ENCODE measurements at places on chromosomes 3 and 15. TPM values are rescaled to one million over a fixed set of nuclear protein-coding genes. Genes with fewer than 3 reads are reported as not detected.

Gene TUSC7
- total RNA-seq = not detected

Gene HTR3E
- not detected for total RNA-seq

Gene GUCA1C
- not detected for total RNA-seq

Gene TBC1D2B
- total RNA-seq = 42.0 TPM

Gene TPRA1
- 65.1 TPM for total RNA-seq

Gene ANKRD63
- not detected for total RNA-seq

Gene CP
- total RNA-seq = 0.51 TPM

Gene C2CD4A
- not detected for total RNA-seq

Gene CNBP
- 240 TPM for total RNA-seq

Gene A4GNT
- not detected for total RNA-seq

Gene CSTA
- 1.8 TPM for total RNA-seq

GRCh38 chr3:56193519-56193918, 274.7 kb downstream of the ERC2 start:
- no peaks in the 10 kb centered on the region for H3K36me3 ChIP-seq
- H3K27ac ChIP-seq = no peak overlapping the region
- no peaks in the 10 kb centered on the region for H3K27me3 ChIP-seq
- DNase-seq = no peak
- H3K4me3 ChIP-seq = no peak overlapping the region

- 0 out of 2 replicates have a peak overlapping the region, but pooled peaks have one; percentile 16 for H3K27ac ChIP-seq
- H3K27me3 ChIP-seq = no peaks in the 10 kb centered on the region
- H3K4me1 ChIP-seq = peaks cover 10% of the 10 kb centered on the region
- no peaks in the 10 kb centered on the region for H3K36me3 ChIP-seq
Observed at GRCh38 chr3:70736009-70736408, 423.6 kb upstream of the MDFIC2 start.

DNA sequence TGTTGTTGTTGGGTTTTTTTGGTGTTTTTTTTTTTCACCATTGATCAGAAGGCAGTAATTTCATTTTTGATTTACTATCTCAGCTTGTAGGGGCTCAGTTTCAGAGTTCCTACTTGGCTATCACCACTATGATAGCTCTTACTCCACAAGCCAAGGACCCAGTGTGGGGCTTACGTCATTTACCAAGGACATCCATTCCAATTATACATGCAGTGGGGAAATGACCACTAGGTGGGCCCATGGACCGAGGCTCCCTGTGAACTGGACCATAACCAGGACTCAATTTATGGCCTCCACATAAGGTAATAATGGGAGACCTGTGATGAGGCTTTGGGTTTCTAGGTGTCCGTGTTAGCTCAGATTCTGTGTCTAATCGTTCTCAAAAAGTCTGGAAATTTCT, 67.5 kb upstream of the CACNA1D start:
- H3K4me1 ChIP-seq = no peaks in the 10 kb centered on the region
- no peak overlapping the region for H3K27ac ChIP-seq
- H3K4me3 ChIP-seq = no peak overlapping the region
- H3K36me3 ChIP-seq = no peaks in the 10 kb centered on the region

DNA sequence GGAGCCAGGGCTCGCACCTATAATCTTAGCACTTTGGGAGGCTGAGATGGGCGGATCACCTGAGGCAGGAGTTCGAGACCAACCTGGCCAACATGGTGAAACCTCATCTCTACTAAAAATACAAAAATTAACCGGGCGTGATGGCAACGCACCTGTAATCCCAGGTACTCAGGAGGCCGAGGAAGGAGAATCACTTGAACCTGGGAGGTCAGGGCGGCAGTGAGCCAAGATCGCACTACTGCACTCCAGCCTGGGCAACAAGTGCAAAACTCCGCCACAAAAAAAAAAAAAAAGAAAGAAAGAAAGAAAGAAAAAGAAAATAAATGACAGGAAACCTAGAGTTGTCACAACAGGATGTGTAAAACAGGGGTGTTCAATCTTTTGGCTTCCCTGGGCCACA, 3.0 kb upstream of the NMB start:
- H3K27ac ChIP-seq = no peak overlapping the region
- H3K27me3 ChIP-seq = no peaks in the 10 kb centered on the region
- peaks cover 11% of the 10 kb centered on the region for H3K36me3 ChIP-seq
- H3K4me3 ChIP-seq = no peak overlapping the region

GRCh38 chr15:60779718-60780503, 301.0 kb upstream of the ICE2 start:
- no peak for DNase-seq
- H3K4me3 ChIP-seq = no peak overlapping the region
- H3K4me1 ChIP-seq = 0 out of 2 replicates have a peak, but pooled peaks cover 2% of the 10 kb centered on the region
- no peak overlapping the region for H3K27ac ChIP-seq

DNA sequence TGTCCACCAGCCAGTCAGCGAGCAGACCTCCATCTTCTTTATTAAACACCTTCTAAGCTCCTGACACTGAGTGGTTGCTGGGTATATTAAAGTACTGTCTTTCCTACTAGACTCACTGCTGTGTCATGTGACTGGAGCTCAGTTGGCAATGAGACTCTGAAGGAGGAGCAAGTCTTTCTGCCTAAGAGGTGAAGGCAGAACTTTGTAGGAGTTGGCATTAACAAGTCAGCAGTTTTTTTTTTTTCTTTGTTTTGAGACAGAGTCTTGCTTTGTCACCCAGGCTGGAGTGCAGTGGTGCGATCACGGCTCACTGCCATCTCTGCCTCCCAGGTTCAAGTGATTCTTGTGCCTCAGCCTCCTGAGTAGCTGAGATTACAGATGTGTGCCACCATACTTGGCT, 62.2 kb downstream of the ABHD5 start:
- peaks cover 34% of the 10 kb centered on the region for H3K4me1 ChIP-seq
- no peak overlapping the region for H3K4me3 ChIP-seq
- no peak overlapping the region for H3K27ac ChIP-seq
- H3K36me3 ChIP-seq = no peaks in the 10 kb centered on the region
- no peaks in the 10 kb centered on the region for H3K27me3 ChIP-seq

DNA sequence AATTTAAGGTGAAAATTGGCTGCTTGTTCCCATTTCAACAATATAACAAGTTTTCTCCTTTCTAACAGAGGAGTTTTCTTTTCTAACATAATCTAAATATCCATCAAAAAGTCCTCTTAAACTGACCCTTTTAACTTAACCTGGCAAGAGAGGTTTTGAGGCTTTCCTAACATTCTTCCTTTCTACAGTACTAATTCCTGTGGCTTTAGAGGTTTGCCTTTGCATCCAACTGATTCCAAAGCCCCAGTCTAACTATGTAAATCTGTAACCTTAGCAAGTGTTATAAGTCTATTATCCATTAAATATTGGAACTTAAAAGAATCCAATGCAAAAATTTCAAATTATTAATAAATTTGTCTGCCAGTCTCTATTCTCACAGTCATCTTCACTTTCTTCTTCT, 134.1 kb downstream of the ISL2 start:
- no peak overlapping the region for H3K4me3 ChIP-seq
- no peaks in the 10 kb centered on the region for H3K36me3 ChIP-seq
- DNase-seq = peak; percentile 63
- no peak overlapping the region for H3K27ac ChIP-seq

DNA sequence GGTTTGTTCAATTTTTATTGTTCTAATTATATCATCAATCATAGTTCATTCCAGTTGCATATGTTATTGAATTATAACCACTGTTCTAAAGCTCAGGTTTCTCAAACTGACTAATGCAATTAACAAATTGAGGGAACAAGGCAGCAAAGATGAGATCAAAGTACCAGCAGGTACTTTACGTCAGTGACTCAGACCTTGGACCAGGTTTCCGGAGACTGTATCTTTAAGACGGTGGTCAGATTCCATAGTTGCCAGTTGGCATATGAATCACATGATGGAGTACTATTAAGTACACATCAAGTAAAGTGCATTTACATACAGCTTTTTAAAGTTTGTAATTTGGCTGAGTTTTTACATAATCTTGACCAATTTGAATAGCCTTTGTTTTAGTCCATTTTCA, 583.6 kb upstream of the ROBO2 start:
- H3K27me3 ChIP-seq = no peaks in the 10 kb centered on the region
- no peaks in the 10 kb centered on the region for H3K36me3 ChIP-seq
- H3K4me1 ChIP-seq = no peaks in the 10 kb centered on the region
- no peak for DNase-seq

DNA sequence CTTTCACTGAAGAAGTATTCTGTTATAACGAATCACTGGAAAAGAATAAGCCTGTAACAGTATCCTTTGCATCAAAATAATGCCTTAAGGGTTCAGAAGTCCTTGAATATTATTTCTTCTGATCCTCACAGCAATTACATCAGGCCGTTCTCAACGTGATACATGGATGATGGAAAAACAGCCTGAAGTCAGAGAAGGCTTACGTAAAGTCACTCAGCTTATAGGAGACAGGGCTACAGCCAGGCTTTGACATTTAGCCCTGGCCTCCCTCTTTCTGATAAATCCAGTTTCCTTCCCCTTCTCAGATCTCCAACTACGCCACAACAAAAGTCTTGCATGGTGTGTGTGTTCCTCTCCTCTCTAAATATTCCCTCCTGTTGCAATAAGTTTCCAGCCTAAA, 131.9 kb downstream of the ANO10 start:
- no peak overlapping the region for H3K27ac ChIP-seq
- no peak overlapping the region for H3K4me3 ChIP-seq
- H3K36me3 ChIP-seq = no peaks in the 10 kb centered on the region
- no peaks in the 10 kb centered on the region for H3K4me1 ChIP-seq
- no peak for DNase-seq
- no peaks in the 10 kb centered on the region for H3K27me3 ChIP-seq

DNA sequence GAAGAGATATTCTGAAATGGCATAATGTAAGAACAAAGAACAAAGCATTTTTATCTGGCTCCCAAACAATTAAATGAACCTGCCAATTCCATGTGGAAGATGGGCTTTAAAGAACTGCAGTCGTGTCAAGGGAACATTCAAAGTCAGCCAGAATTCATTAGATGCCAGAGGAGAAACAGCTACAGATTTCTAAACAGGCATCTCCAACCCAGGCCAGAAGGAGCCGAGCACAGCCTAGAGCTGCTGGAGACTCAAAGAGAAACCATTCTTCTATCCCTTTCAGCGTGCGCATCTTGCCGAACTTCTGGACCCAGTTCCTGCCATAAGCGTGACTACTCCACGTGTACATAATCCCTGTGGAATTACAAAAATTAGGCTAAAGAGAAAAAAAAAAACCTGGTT, 60.4 kb downstream of the MB21D2 start:
- peak; percentile 86 for DNase-seq
- H3K4me1 ChIP-seq = peaks cover 20% of the 10 kb centered on the region
- H3K27me3 ChIP-seq = no peaks in the 10 kb centered on the region
- peak overlapping the region; percentile 62 for H3K27ac ChIP-seq
- H3K4me3 ChIP-seq = peak overlapping the region; percentile 58

GRCh38 chr3:178236555-178237277, 299.5 kb upstream of the KCNMB2 start:
- peak overlapping the region; percentile 37 for H3K4me3 ChIP-seq
- DNase-seq = peak; percentile 77
- no peaks in the 10 kb centered on the region for H3K27me3 ChIP-seq
- H3K27ac ChIP-seq = 0 out of 2 replicates have a peak overlapping the region, but pooled peaks have one; percentile 1
- peaks cover 11% of the 10 kb centered on the region for H3K4me1 ChIP-seq
- no peaks in the 10 kb centered on the region for H3K36me3 ChIP-seq

- peaks cover 22% of the 10 kb centered on the region for H3K4me1 ChIP-seq
- H3K27ac ChIP-seq = no peak overlapping the region
- DNase-seq = no peak
- H3K27me3 ChIP-seq = no peaks in the 10 kb centered on the region
Observed at GRCh38 chr3:160393346-160394008, 5.5 kb downstream of the IFT80 start.

GRCh38 chr15:65254758-65255157, 31.9 kb downstream of the PARP16 start:
- no peak overlapping the region for H3K4me3 ChIP-seq
- H3K27me3 ChIP-seq = no peaks in the 10 kb centered on the region
- DNase-seq = no peak
- no peak overlapping the region for H3K27ac ChIP-seq

DNA sequence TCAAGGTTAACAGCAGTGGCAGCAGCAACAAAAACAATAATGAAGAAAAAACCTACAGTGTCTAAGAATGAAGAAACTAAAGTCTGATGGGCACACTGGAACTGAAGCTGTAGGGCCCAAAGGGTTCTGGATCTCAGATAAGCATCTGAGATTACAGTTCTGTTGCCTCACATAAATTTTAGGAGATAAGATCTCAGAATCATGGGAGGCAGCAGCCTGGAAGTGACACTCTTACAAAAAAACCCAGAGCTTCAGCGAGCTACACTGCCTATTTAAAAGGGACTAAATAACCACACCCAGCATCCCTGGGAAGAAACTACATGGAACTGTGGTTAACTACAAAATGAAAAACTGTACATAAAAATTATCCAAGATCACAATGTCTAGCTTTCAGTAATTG, 61.2 kb downstream of the PLD1 start:
- peaks cover 19% of the 10 kb centered on the region for H3K4me1 ChIP-seq
- H3K36me3 ChIP-seq = no peaks in the 10 kb centered on the region
- no peak overlapping the region for H3K4me3 ChIP-seq
- no peak overlapping the region for H3K27ac ChIP-seq

- no peak overlapping the region for H3K27ac ChIP-seq
- H3K4me3 ChIP-seq = no peak overlapping the region
- no peaks in the 10 kb centered on the region for H3K36me3 ChIP-seq
- no peaks in the 10 kb centered on the region for H3K27me3 ChIP-seq
- no peaks in the 10 kb centered on the region for H3K4me1 ChIP-seq
- no peak for DNase-seq
Observed at GRCh38 chr3:77601823-77602415, 562.0 kb downstream of the ROBO2 start.

- H3K27me3 ChIP-seq = no peaks in the 10 kb centered on the region
- no peak overlapping the region for H3K4me3 ChIP-seq
- H3K4me1 ChIP-seq = peaks cover 28% of the 10 kb centered on the region
- DNase-seq = no peak
- peaks cover 7% of the 10 kb centered on the region for H3K36me3 ChIP-seq
Observed at GRCh38 chr3:70996082-70996481, 587.4 kb downstream of the FOXP1 start.

- no peak for DNase-seq
- H3K36me3 ChIP-seq = no peaks in the 10 kb centered on the region
- peaks cover 13% of the 10 kb centered on the region for H3K4me1 ChIP-seq
- no peak overlapping the region for H3K4me3 ChIP-seq
Observed at GRCh38 chr3:17192995-17193394, 308.2 kb downstream of the PLCL2 start.

DNA sequence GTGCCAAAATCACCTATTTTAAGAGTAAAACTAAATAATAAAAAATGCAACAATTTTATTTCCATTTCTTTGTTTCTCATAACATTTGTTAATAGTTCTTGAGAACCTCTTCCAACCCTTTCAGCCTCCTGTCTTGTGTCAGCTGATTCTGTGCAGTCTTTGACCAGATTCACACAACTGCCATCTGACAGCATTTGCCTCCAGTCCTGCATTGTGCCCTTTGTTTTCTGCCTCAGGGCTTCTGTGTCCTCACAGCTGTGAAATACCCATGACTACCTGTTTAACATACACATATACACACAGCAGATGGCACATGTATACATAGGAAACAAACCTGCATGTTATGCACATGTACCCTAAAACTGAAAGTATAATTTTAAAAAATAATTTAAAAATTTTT, 13.2 kb upstream of the CNTN6 start:
- no peaks in the 10 kb centered on the region for H3K36me3 ChIP-seq
- no peaks in the 10 kb centered on the region for H3K4me1 ChIP-seq
- H3K27me3 ChIP-seq = no peaks in the 10 kb centered on the region

Data from GM23248 (cell line).